ENCODE measurements at places on chromosomes 16 and 17.

GRCh38 chr17:2065949-2066400 lies 11.1 kb downstream of the HIC1 start:
- DNase-seq = no peak

DNA sequence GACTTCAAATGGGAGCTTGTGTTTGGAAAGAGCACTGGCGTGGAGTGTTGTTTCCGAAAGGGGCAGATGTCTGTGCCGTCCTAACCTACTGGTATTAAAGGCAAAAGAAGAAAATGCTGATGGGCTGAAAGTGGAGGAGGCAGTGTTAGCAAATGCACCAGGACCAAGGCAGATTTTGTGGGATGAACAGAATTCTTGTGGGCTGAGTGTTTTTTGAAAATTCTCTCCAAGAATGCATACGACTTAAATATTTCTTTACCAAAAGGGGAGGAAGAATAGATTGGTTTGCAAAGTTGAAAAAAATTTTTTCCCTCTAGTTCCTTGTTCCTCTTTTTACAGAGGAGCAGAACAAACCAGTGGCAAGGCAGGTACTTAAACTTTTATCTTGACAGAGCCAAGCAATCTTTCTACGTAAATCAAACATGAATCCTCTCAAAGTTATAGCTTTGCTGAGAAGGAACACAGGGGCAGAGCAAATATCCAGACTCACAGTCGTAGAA lies 16.8 kb downstream of the MARCHF10 start:
- no peak for DNase-seq

DNA sequence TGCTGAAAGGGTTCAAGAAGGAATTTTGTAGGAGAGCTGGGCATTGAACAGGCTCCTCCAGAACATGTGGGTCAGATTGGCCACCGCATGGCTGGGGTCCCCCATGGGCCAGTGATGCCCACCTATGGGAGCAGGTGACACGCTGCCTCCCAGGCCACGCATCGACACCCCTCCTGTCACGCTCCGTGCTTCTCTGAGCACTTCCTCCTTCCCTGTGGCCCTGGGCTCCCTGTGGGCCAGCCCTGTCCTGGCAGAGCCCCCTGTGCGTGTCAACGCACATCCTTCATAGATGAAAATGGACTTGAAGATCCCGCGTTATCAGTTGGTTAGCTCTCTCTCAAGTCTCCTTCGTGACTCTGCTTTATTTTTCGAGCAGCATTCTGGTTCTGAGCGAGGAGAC lies 160.3 kb downstream of the RPTOR start:
- DNase-seq = no peak

- DNase-seq = no peak
Observed at GRCh38 chr17:18240449-18240848, 15.0 kb downstream of the LLGL1 start.

GRCh38 chr16:62709794-62710193 lies 673.6 kb upstream of the CDH8 start:
- no peak for DNase-seq

- DNase-seq = no peak
Observed at GRCh38 chr17:27461192-27461859, 5.1 kb downstream of the KSR1 start.

DNA sequence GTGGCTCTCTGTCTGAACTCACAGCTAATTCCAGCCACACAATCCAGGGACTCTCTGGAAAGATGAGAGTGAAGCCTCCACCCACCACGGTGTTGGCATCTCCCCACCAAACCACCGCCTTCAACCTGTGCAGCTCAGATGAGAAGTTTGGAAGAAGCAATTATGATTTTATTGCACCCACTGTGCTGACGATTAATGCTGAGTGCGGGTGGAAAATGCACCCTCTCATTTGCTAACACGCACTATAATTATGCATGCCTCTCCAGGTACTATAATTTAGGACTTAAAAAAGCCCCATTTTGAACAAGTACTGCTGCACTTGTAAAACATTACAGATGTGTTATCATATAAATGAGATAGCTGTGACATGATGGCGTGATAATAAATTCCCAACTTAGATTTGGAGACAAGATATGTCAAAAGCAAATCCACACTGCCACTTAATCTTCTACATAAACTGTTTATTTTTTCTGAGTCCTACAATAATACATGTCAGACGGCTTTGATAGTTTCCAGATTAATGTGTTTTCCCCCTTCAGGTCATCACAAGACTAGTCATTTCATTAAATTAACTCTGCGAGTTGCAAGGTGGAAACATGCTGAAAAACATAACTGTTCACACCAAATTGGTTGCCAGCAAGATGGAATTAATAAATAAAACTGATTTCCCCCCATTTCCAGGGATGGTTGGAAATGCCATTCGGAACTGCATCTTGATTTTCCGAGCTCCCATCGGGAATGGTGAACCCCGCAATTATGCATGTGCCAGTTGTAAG lies 466.5 kb upstream of the MAF start:
- DNase-seq = no peak

DNA sequence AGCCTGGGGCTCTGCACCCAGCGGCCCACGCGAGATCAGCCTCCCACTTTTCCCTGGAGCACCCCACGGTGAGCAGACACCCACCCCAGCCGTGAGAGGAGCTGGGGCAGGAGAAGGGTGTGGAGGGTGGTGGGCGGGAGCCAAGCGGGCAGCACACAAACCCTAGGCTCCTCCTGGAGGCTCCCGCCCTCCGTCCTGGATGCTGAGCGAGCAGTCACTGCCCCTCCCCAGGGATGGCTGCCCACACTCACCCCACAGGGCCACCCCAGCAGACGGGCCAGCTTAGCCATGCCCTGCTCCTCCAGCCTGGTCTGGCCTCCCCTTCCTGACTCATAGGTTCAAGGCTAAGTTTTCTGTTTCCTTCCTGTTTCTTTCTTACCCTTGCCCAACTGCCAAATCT lies 15.7 kb upstream of the ABCC3 start:
- no peak for DNase-seq

GRCh38 chr17:30234964-30235363 lies 533 bp downstream of the SLC6A4 start:
- no peak for DNase-seq

All from T-helper 22 cell (primary cell).